Substantia nigra (tissue), 51 donors: ENCODE measurements at places on chromosomes 1 and 21.

DNA sequence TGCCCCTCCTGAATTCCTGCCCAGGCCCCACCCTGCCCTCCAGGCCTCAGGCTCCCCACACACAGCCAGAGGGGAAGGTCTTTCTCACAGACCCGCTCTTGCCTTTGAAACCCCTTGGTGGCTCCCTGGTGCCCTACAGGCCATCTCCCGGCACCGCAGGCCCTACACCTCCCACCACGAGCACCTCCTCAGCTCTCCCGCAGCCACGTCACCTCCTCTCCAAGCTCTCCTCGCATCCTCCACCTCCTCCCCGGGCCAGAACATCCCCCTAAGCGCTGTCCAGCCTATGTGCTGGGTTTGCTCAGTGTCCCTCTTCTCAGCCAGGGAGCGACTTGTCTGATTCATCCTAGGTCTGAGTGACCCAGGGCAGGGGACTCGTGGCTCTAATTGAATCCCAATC lies 66.4 kb downstream of the DMRTB1 start:
- DNase-seq = no peak

GRCh38 chr1:44827197-44828002 lies 15.7 kb downstream of the PTCH2 start:
- DNase-seq = no peak

DNA sequence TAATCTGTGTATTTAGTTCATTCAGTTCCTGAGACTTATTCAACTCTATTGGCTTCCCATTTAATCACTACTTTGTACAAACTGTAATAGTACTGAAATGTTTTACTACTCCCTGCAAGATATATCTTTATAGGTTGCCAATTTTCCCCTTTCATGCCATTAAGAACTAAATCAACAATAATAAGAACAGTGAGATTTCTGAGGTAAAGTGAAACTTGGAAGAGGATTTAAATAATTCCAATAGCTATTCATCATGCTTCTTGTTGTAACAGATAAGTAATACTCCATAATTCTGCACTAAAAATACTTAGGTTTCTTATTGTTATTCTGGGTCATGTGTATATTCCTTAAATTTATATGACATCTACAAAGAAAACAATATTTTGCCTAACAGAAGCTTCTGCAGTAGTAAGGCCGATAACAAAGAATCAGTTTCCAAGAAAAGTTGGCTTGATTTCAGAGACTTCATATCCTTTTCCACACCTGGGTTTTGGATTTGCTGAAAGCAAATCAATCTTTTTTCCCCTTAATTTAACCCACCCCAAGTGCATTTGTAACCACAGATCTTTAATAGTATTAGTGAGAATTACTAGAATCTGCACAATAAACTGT lies 258.3 kb downstream of the FAF1 start:
- no peak for DNase-seq

GRCh38 chr1:31560394-31560793 lies 15.9 kb upstream of the TINAGL1 start:
- DNase-seq = no peak

- no peak for DNase-seq
Measured at GRCh38 chr1:226033582-226033981, 28.9 kb upstream of the H3-3A start.
